Left colon (tissue), 2 donors: ENCODE measurements at places on chromosomes 7 and 10.

DNA sequence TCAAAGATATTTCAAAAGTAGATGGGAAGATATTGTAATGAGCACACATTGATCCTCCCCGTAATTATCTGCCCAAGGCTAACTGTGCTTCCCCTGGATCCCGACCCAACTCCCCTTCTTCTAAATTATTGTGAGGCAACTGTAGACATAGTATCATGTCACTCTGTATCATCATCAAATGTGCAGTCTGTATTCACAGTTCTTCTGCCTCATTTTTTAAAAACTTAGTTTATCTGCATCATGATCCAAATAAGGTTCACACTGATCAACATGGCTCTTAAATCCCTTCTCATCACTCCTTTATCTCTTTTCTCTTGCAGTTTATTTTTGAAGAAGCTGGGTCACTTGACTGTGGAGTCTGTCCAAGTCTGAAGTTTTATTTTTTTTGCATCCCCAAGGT lies 27.5 kb downstream of the CDCA7L start:
- no peak for DNase-seq

- no peak for DNase-seq
Observed at GRCh38 chr7:50714857-50715256, 67.8 kb downstream of the GRB10 start.

DNA sequence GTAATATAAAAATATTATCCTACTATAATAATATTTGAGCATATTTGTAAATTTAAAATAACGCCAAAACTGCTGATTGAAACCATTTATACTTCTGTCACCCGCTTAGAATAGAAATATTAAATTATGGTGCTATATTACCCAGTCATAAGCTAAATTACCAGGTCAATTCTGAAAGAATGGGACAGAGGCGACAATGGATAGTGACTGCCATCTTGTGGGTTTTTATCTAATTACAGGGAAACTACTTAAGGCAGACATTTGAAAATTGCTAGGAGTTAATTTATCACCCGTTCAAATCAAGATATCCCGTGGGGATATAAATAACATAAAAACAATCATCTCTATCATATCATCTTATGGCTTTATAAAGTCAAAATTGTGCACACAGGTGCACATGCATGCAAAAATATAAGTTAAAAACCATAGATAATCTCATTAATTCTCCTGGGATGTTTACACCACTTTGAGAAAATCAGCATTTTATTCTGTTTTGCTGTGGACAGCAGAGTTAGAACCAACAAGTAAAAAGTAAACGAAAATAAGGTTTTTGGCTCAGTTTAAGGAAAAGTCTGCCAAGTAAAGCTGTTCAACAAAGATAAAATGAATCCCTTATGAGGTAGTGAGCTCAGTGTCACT lies 41.3 kb upstream of the HPSE2 start:
- DNase-seq: no peak

- no peak for DNase-seq
Observed at GRCh38 chr10:58373442-58373827, 11.8 kb upstream of the TFAM start.

DNA sequence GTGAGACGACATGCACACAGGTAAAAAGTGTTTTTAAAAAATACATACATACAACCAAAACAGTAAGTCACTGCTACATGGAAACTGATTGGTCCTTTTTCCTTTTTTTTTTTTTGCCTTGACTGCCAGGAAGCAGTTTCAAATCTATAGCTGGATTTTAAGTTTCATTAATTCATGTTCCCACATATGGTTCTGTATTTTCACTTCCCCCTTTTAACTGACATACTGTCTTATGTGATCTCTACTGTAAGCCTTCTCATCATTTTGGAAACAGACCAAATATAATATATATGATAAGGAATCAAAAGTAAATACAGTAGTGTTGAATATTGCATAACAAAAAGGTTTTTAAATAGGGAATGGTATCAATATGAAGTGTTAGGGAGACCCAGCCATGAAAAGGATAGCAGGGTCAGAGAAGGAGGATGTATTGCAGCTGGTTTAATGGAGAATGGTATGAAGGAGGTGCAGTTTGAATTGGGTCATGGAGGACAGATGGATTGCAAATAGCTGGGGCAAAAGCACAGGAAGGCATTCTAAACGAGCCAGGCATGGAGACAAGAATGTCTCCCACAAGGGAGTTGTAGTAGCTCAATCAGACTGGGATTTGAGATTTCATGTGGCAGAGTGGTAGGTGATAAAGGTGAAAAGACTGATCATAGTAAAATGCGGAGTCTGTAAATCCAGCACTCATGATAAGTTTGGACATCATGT lies 5.4 kb downstream of the CAV1 start:
- DNase-seq: no peak

DNA sequence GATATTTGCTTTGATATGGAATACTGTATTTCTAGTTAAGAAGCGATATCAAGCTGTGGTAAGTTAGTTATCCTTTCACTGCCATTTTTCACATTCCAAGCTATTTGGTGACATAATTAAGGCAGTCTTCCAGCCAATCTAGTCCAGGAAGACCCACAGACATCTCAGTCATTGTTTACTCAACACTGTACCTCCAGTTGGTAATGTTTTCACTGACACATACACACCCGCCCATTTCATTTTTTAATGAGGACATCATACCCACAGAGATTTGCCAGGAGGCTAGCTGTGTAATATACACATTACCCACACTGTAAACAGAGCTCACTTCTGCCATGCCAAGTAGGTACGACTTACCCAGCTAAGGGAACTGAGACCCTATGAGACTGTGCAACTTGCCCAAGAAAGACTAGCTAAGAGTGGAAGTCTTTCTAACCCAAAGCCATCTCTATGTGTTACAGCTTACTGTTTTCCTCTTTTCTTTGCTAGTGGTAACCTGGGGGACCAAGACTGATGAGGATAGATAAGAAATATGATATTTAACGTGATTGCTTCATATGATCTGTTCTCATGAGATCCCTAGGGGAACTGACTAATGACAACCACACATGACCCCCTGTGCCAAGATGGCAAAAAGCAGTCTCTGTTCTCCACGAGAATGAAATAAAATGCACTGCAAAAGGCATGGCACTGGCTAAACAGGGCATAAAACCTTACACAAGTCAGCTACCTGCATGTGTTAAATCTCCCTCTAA lies 179.0 kb downstream of the DGKI start:
- DNase-seq: no peak

DNA sequence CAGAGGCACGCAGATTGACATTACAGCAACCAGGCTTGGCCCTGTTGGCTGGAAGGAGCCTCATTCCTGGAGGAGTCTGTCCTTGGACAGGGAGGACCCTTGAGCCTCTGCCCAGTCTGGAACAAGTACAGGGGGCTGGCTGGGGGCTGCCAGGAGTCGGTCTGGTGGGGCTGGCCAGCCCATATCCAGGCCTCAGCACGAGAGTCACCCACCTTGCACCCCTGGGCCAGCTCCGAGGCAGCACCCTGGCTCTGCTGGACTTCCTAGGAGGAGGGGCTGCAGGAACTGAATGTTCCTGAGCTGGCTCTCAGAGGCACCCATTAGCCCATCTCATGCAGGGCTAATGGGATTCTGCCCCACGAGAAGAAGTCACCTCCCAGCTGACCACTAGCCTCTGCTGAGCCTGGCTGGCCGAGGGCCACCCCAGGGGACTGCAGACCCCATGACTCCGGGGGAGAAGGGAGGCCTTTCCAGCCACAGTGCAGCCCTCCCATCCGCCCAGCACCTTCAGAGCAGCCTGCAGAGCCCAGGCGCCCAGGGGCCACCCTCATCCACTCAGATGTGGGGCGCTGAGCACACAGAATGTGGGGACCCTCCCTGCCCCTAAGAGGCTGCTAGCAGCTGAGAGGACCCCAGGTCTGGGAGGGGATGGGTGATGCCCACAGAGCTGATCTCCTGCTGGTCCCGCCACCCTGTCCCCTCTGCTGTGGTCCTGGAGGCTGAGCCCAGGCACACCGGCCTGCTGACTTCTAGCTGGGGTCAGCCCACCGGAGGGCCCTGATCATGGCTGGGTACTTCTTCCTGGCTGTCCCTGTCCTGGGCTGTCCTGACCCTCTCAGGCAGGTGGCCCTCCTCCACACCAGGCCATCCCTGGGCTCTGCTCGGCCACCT lies 14.8 kb upstream of the INPP5A start:
- DNase-seq: no peak

DNA sequence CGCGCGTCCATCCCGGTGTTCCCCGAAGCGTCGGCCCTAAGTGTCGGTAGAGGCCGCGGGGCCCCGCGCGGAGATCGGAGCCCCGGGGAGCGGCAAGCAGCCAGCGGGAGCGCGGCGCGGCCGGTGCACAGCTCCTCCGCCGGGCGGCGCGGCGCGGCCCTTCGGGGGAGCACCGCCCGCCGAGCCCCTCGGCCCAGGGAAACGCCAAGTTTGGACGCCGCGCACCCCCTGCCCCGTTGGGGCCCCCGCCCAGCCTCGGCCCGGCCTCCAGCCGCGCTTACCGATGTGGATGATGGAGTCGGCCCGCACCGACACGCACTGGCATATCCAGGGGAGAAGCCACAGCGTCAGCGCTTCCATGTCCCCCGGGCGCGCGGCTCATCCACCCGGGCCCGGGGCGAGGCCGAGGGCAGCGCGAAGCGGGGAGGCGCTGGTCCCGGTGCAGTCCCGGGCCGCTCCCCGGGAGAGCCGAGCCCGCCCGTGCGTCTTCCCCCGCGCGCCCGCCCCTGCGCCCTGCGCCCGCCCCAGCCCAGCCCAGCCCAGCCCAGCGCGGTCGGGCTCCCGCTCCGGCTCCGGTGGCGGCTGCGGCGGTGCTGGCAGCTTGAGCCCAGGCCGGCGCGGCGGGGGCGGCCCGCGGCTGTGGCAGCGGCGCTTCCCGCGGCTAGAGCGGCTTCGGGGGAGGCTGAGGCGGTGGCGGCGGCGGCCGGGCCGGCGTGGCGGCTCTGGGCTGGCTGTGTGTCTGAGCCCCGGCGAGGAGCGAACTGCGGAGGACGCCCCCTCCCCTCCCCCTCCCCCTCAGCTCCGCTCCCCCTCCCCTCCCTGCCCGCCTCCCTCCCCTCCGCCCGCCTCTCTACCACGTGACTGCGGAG lies at the start of gene GRID1:
Gene GRID1, minus strand, starts transcription at position 763 of the 869 bp plus-strand sequence.
- DNase-seq: peak; percentile 25

- no peak for DNase-seq
Observed at GRCh38 chr7:131326576-131326975, 1.1 kb upstream of the MKLN1 start.

- no peak for DNase-seq
Observed at GRCh38 chr10:75405598-75406461, 4.3 kb upstream of the ZNF503 start.

DNA sequence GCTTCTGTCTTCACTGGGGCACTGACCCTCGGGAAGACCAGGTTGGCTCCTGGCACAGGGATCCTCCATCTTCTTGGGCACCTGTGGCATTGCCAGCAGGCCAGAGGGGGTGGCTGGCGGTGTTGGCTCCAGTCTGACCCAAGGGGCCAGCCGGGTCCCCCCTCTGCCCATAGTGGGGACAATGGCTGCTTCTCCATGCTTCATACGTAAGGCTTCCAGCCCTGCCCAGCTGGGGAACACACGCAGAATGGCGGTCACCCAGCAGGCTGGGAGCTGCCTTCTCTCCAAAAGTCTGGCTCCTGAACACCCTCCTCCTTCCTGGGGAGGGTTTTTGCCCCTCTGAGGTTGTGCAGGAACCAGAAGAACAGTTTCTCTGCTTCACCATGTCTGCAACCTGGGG lies 106.8 kb downstream of the NEURL1 start:
- DNase-seq: no peak
